GDM1 (cell line): ENCODE measurements at places on chromosomes 1 and 21.
A peak's percentile ranks its signal among the peaks of the same experiment; 100 is the strongest.

DNA sequence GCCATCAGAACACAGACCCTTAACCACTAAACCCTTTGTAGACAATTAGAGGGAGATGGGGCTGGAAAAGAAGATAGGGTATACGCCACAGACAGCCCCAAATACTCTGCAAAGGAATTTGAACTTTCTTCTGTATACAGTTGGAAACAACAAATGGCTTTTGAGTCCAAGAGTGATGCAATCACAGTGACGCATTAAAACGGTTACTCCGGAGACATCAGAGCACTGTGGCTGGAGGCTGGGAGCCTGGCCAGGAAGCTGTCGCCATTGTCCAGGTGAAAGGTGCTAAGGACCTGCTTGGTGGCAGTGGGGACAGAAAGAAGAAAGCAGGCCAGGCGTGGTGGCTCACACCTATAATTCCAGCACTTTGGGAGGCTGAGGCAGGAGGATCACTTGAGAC, 4.2 kb downstream of the FLAD1 start:
- no peak for DNase-seq

DNA sequence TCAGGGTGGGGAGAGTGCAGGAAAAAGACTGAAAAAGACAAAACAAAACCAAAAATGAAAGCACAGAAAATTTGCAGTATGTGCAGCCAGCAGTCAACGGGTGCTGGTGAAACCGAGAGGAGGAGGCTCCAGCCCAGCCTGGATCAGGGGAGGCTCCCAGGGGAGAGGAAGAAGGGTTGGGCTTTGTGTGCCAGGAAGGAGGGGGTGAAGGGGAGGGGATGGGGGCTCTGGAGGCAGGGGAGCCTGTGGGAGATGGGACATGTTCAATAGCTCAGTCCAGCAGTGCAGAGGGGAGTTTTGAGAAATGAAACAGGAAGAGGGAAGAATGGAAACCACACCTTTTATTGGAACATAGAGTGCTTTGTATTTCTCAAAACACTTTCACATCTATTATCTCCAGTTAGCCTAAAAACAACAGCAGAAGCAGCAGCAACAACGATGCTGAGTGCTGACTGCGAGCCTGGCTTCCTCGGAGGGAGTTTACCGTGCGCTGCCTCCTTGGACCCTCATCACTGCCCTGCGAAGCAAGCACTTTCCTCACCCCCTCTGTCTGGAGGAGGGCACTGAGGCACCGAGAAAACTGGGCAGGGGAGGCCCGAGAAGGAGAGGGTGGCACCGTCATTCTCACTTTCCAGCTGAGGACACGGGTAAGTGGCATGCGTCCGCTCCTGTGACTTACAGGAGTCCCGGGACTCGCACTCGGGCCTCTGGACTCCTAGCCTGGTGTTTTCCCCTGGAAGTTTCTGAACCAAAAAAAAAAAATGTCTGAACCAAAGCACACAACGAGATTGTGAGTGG, 62.9 kb downstream of the MDM4 start:
- DNase-seq: no peak

GRCh38 chr1:3462356-3463012, 8.0 kb downstream of the ARHGEF16 start:
- DNase-seq: no peak

DNA sequence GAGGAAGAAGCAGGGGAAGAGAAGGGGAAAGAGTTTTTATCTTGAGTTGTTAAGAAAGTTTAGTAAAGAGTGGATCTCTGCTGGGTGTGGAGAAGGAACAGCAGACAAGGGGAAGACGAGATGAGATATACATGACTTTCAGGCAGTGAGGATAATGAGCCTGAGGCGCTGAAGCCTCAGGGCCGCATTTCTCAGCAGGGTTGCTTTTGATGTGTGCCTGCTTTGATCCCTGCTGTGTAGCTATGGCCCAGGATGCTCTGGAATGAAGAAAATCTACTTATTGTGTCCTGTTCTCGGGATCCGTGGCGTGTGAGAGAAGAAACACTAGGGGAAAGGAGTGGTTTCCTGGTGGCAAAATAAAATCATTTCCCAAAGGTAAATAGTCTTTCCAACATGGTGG, 15.1 kb upstream of the RPE65 start:
- DNase-seq: no peak

- DNase-seq: no peak
Observed at GRCh38 chr1:58392083-58392482, 154.4 kb downstream of the OMA1 start.

DNA sequence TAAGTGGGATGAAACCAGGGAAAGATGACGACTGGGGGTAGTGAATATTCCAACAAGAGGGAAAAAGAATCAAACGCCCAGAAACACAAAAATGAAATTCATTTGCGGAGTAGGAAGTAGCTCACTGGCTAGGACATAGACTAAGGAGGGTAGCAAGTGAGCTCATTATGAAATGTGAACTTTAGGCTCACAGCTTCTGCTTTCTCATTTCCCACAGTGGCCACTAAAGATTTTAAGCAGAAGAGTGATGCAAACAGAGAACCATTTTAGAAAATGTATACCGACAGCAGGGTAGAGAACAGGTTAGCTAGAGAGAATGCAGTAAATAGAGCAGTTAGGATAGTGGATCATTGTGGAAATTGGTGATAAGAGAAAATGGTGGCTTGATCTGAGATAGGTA, 3.5 kb downstream of the CD48 start:
- peak; percentile 37 for DNase-seq

- no peak for DNase-seq
Observed at GRCh38 chr21:42459082-42459460, 37.0 kb downstream of the RSPH1 start.

- no peak for DNase-seq
Observed at GRCh38 chr1:107920561-107920960, 44.4 kb downstream of the VAV3 start.

- no peak for DNase-seq
Observed at GRCh38 chr1:82086739-82087138, 286.0 kb downstream of the ADGRL2 start.

DNA sequence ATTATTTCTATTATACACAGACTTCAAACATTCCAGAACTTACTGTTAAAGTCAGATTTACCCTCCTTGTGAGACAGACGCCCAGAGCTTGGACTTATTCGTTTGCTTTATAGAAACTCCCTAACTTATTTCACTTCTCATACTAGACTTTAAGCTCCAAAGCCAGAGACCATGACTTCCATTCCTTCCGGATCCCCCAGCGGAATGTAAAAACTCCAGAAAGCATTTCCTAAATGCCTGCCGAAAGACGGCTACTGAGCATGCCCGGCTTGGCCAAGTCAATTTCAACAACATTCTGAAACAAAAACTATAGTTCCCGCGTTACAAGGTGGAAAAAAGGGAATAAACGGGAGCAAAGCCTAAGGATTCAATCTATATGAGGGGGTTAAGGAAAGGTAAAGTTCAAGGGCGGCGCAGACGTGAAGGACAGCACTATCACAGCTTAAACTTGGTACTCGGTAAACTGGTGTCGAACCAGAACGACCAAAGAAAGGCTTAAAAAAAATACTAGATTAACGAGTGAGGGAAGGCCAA, 1.1 kb downstream of the USP48 start:
- no peak for DNase-seq

DNA sequence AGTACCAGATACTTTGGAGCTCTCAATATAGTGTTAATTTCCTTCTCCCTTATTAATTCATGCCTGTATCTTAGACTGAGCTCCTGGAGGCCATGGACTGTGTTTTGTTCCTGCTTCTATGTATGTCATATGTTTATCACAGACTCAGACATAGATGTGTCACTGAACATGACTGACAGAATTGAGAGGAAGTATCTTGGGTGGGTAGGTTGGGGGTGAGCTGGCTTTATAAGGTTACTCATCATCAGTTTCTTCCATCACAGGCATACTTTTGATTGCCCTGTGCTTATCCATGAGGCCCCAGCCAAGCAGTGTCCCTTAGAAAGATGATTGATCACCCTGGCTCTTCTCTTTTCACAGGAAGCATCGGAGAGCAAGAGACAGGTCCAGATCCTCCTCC, 5.6 kb upstream of the SH3D21 start:
- DNase-seq: no peak

- no peak for DNase-seq
Observed at GRCh38 chr1:46363121-46363520, 22.5 kb downstream of the NSUN4 start.

DNA sequence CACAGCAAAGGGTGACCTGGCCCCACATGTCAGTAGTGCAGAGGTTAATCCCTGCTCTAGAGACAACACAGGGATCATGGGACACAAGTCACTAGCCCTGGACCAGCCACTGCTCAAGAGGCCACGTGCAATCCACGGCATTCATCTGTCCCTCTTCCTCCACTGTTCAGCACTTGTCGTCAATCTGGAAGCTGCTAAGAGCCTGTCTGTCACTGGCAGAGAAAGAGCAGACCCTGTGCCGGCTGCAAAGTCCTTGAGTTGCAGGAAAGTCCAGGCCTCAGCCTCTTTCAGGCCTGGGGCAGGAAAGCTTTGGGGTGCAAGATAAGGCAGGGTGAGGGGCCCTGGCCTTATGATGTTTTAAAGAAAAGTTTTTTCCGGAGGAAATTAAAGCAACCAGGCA, 16.7 kb downstream of the CELA2B start:
- no peak for DNase-seq

GRCh38 chr21:26432410-26432809, 140.7 kb downstream of the CYYR1 start:
- no peak for DNase-seq

GRCh38 chr1:194084755-194085154, 898.3 kb upstream of the B3GALT2 start:
- no peak for DNase-seq

DNA sequence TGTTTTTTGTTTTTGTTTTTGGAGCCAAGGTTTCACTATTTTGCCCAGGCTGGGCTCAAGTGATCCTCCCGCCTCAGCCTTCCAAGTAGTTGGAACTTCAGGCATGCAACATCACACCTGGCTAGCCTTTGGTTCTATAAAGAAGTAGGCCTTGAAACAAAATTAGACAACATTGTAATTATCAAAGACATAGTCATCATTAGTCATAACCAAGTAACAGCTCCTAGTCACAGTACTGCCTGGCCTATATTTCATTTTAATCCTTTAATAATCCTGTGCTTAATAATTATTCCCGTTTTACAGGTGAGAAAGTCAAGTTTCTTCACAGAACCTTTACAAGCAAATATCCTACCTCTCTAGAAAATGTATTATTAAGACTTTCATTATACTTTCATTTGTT, 52.3 kb upstream of the TBX15 start:
- no peak for DNase-seq

- DNase-seq: no peak
Observed at GRCh38 chr1:226033582-226033981, 28.9 kb upstream of the H3-3A start.

DNA sequence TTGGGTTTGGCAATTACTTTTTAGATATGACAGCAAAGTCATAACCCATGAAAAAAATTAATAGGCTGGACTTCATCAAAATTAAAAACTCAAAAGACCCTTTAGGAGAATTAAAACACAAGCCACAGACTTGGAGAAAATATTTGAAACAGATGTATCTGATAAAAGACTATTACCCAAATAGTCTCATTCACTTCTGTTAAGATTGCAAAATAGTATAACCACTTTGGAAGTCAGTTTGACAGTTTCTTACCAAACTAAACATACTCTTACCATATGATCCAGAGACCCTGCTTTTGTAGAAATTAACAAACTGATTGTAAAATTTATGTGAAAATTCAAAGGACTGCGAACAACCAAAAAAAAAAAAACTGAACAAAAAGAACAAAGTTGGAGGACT, 32.5 kb upstream of the SLC44A3 start:
- no peak for DNase-seq

GRCh38 chr1:17061892-17062291, 8.1 kb upstream of the SDHB start:
- DNase-seq: no peak
